ENCODE measurements at places on chromosomes 7 and 10. TPM values are rescaled to one million over a fixed set of nuclear protein-coding genes. Genes with fewer than 3 reads are reported as not detected.

The CASD1 gene
- total RNA-seq: 25.6 TPM

The DNAJB6 gene
- 133 TPM for total RNA-seq

The PILRA gene
- 4.4 TPM for total RNA-seq

DNA sequence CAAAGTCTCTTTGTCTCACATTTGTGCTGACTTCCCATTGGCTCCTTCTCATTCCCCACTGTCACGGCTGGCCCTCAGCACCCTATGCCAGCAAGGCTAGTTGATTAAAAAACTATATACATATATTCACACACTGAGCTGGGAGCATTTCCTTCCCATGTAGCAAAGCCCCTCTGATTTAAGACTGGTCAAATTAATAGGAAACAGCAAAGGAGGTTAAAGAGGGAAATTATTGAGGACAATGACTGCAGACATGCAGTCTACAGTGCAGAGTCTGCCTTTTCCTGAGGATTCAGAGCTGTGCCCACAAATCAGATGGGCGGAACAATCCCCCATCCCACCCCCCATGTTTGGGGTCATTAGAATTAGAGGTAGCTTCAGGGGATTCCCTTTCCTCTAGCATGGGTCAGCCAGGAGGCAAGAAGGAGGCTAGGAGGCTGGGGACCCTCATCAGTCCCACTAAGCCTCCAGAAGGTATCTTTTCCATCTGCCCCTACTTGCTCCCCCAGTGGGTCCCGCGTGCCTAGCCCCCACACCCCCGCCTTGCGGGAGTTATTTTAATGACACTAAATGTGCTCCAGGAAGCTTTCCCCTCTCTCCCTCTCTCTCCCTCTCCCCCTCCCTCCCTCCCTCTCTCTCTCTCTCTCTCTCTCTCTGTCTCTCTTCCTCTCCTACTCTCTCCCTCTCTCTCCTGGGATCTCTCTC, 9.8 kb upstream of the DLX6 start:
- ATAC-seq: no peak

- no peak for ATAC-seq
Observed at GRCh38 chr10:112775381-112775780, 174.7 kb upstream of the TCF7L2 start.

DNA sequence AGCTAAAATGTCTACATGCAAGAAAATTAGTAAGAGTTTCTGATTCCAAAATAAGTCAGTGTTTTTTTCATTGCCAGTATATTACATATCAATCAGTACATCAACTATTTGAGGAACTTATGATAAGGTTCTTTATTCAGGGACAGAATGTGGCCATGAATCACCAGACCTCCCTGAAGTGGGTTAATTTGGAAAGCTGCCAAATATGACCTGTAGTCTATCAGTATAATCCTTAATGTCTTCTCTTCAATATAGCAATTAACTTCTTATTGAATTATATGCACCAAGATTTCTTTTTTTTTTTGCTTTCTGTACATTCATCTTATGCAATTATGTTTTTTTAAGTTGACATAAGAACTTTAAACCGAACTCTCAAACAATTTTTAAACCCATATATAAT, 714.5 kb upstream of the POT1 start:
- ATAC-seq: no peak

DNA sequence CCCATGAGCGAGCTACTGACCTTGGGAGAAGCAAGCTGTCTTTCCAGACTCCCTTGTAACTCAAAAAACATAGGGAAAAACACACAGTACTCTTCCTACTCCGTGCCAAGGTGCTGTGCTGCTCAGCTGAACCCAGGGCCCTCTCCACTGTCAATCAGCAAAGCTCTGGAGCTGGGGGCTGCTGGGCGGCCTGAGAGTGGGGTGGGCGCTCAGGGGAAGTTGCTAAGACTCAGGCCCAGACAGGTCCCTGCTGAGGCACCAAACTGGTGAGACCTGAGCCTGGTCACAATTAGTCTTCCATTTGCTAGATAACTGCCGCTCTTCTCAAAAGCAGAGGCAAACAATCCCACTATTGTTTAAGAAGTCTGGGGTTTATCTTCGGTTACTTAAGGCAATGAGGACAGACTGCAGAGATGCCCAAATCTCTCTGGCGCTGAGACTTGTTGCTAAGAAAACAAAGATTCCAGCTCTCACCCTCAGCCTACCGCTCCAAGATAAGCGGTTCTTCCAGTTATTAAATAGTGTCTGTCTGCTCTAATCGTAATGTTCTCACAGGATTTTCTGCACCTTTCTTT, 22.0 kb downstream of the STEAP1B start:
- no peak for ATAC-seq

DNA sequence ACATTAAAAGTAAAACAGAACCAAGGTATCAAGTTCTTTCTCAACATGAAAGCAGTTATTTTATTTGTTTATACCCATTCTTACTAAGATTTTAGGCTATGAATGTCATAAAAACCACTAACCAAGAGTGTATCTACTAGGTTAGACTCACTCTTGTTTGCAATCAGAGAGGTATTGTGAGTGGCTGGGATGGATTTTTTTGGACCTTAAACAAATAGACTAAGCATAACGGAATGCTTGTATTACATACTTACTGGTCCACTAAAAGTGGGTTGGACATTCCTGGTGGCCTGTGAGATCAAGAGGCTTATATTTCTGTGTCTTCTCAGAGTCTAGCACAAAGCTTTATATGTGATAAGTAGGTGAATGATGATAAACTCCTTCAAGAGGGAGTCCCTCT, 32.6 kb upstream of the CBLL1 start:
- ATAC-seq: no peak

DNA sequence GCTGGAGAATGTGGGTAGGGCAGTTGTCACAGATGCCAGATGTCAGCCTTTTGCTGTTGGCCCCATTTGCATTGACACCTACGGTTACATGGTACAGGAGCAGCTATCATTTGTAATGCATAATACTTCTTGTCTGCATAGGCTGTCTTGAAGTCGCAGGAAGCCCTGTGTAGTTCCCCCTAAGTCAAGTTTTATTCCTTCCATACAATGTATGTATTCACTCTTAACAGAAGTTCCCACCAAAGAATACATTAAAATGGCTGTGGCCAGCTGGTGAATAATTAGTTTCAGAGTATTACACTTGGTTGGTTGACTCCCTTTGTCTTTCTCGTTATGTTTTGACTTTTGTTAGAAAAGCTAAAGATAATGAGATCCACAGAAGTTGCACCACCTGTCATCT, 1169.0 kb downstream of the REEP3 start:
- no peak for ATAC-seq
